ENCODE measurements at places on chromosomes 7 and 10.
A peak's percentile ranks its signal among the peaks of the same experiment; 100 is the strongest.

DNA sequence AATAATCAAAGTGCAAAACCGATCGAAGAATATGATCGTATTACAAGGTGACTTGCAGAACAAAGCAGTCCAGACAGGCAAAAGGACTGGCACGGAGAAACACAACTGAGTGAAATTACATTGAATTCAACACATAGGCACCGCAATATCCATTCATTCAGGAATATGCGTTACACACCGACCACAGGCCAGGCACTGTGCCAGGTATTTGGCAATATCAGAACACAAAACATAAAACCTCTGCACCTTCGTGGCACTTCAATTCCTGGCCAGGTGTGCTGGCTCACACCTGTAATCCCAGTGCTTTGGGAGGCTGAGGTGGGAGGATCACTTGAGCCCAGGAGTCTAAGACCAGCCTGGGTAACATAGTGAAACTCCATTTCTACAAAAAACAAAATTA is 187.9 kb downstream of the DIP2C start:
- no peak for DNase-seq

DNA sequence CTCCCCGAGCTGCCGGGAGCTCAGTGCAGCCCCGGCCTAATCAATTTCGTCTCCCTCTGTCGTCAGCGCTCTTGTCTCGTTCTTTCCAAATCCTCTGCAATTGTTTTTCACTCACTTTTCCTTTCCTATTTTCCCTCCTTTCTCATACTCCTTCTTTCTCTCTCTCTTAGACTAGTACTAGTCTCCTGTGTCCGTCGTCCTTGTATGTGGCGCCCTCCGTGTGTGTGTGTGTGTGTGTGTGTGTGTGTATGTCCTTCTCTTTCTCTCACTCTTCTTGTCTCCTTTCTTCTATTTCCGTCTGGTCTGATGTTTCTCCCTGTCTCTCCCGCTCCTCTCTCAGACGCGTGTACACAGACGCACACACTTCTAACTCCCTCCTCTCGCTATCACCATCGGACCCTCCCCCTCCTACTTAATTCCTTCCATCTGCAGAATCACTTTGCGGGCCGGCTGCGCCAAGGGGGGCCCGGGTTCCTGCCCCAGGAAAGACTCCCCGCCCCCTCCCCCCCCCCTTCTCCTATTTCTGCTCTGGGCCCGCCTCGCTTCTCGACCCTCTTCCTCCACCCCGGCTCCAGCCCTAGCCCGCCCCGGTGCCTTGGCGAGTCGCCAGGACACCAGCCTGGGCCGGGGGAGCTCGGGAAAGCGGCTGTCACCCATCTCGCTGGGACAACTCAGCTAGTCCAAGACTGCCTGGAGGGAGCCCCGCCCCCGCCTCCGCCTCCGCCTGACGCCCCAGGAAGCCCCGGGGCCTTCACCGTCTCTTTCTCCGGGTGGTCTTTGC is 743 bp upstream of the ZCCHC24 start:
- DNase-seq: peak; percentile 85

- no peak for DNase-seq
These were observed 208.6 kb downstream of the ZNF365 start for GRCh38 chr10:62582804-62583208.

DNA sequence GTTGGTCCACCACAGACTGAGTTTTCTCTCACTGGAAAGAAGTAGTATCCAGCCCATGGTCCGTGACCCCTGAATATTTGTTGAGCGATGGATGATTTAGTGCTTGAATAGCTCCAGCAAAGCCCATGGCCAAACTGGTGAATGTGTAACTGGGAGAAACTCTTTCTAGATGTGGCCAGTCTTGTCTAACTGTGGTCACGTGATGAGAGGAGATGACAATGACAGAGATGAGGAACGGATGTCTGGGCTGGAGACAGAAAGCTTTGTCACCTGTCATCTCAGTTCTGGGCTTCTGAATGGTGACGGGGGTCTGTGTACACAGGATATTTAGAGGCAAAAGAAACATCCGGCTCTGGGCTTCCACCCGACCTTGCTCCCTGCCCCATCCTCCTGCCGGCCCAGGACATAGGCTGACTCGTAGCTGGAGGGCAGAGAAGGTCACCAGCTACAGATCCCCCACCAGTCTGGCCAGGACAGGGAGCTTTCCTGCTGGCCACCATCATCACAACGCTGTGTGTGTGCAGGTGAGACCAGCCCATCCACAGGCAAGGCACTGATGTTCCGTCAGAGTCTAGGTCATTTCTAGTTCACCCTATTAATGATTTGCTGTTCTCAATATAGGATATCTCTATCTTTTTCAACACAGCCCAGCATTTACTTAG is 152.5 kb upstream of the TNS3 start:
- DNase-seq: no peak

DNA sequence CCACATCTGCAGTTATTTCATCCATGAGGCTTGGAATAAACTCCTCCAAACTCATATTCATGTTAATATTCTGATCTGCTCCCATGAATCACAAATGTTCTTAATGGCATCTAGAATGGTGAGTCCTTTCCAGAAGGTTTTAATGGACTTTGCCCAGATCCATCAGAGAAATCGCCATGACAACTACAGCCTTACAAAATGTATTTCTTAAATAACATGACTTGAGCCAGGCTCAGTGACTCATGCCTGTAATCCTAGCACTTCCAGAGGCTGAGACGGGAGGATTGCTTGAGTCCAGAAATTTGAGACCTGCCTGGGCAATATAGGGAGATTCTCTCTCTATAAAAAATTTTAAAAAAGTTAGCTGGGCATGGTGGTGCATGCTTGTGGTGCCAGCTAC is 102.1 kb upstream of the TMEM168 start:
- DNase-seq: no peak

GRCh38 chr10:99329554-99330346 is 594 bp downstream of the CNNM1 start:
- DNase-seq: peak; percentile 75

DNA sequence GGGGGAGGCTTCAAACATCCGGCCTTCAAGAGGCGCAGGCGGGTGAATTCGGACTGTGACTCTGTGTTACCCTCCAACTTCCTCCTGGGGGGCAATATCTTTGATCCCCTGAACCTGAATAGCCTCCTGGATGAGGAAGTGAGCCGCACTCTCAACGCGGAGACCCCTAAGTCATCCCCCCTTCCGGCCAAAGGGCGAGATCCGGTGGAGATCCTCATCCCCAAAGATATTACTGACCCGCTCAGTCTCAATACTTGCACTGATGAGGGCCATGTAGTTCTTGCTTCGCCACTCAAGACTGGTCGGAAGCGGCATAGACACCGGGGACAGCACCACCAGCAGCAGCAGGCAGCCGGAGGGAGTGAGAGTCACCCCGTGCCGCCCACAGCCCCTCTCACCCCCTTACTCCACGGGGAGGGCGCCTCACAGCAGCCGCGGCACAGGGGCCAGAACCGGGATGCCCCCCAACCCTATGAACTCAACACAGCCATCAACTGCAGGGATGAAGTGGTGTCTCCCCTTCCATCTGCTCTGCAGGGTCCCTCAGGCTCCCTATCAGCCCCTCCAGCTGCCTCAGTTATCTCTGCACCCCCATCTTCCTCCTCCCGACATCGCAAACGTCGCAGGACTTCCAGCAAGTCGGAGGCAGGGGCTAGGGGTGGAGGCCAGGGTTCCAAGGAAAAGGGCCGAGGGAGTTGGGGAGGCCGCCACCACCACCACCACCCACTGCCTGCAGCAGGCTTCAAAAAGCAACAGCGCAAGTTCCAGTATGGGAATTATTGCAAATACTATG is 1.1 kb downstream of the MEPCE start:
- no peak for DNase-seq

GRCh38 chr10:96283756-96284155 is 12.4 kb upstream of the BLNK start:
- DNase-seq: no peak

DNA sequence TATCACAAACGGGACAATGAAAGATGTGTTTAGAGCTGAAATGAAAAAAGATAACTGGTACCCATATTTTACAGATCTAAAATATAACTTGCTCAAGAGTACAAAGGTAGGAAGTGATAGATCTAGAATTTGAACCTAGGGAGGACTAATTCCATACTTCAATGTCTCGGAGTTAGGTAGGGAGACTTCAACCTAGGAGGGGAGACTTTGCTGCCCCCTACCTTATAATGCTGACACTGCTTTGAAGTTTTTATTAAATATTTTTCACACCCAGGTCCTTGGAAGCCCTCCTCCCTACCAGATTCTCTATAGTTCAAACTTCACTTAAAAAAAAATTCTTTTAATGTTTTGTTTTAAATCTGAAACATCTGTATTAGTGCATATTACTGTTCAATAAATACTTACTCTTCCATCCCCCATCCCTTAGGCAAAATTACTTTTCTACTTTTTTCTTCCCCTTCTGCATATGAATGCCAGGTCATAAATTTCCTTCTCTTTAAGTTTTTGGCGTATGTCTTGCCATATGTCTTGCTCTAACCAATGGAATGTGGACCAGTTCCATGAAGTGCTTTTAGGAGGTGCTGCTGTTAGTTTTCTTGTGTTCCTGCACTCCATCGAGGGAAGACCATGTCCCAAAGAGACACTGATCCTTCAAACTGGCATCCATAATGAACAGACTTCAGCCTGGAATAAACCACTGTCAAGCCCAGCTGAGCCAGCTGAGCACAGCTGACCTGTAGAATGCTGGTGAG is 57.8 kb downstream of the MICU1 start:
- no peak for DNase-seq

DNA sequence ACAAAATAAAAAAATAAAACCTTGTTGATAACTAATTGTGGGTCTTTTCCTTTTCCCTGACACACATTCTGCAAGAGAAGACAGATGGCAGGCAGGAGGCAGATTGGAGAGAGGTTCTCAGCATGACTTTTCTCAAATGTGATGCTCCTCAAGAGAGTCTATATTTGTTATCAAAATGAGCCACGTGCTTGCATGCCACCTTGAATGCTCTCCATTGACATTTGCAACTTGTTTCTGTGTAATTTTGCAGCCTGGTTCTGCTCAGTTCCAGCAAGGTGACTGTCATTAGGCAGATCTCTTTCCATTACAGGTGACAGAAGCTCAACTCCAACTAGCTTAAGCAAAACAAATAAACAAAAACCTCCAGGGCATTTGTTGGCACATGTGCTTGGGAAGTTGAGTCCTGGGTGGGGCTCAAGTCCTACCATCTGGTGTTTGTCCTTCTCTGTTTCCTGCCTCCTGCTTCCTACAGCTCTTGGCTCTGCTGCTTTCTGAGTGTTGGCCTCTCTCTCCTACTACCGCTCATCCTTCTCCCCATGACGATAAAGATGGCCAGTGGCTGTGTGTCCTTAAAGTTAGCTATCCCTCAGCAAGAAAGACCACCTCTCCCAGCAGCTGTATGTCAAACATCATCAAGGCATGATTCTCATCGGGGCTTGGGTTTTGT is 56.7 kb downstream of the GRK5 start:
- no peak for DNase-seq

DNA sequence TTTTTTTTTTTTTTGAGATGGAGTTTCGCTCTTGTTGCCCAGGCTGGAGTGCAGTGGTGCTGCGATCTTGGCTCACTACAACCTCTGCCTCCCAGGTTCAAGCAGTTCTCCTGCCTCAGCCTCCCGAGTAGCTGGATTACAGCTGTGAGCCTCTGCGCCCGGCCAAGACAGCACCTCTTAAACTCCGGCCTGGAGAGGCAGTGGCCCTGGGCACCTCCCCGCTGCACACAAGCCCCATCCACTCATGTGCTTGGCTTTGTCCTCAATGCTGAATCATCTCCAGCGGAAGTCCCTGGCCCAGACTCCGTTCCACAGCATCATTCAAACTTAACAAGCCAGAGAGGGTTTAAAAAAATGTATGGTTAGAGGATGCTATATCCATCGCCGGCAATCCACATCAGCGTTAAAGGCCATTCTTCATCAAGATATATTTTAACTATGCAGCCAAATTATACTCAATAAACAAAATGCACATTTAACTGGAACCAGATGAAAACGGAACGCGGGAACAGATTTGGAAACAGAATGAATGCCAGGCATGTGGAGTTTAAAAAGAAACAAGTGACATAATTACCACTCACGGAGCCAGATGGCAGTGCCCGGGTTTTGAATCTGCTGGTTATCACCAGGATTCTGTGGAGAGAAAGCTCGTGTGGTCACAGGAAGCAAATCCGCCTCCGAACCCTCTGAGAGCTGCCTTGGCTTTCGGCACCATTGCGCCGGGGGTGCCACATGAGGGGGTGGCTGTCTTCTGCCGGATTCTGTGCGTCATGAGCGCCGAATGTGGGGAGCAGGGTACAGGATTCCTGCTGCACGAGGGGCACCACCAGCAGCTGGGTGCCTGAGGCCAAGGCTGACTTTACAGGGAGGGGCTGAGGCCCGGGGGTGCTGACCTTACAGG is 45.6 kb upstream of the CFAP46 start:
- no peak for DNase-seq

- no peak for DNase-seq
These were observed 62.6 kb downstream of the RBM20 start for GRCh38 chr10:110706690-110707098.

DNA sequence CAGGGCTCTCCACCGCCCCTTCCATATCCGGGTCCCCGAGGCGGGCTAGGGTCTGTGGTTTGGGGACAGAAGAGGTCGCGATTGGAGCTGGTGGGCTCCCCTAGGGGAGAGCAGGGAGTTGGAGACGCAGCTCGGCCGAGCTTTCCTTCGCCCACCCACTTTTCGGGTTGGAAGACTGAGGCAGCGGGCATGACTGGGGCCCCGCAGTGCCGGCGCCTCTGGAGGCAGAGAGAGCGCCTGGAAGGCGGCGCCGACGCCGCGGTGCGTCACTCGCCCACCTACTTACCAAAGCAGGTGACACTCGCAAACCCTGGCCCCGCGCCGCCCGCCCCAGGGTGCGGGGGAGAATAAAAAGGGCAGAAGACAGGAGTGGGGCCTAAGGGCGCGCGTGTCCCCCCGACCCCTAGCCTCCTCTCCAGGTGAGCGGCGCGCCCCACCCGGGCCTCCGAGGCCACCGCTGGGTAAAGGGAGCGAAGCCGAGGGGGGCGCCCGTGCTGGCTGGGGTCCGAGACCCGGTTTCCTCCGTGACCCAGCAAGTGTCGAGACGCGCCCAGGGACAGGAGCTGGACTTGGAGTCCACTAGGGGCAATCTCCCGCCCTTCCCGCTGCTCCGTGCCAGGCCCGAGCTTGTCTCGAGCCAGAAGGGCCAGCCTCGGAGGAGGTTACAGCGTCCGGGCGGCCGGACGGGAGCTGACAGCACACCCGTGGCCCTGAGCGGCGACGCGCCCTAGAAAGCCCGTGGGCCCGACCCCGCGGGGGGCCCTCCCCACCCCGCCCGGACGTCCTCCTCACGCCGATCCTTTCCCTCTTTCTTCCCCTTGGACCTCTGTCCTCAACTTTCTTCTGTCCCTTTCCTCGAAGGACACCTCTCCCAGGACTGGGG is 34.4 kb upstream of the GRID1 start:
- DNase-seq: peak; percentile 70

GRCh38 chr7:42790196-42790595 is 121.7 kb downstream of the C7orf25 start:
- no peak for DNase-seq
